Stimulated activated CD4-positive, alpha-beta T cell treated with anti-CD3 and anti-CD28 coated beads, Interleukin-15, amount 100 ng/mL, for 24 hours (primary cell): ENCODE measurements at places on chromosomes 16 and 17.

- no peak for DNase-seq
These were observed 51.0 kb downstream of the BANP start for GRCh38 chr16:88002211-88002610.

DNA sequence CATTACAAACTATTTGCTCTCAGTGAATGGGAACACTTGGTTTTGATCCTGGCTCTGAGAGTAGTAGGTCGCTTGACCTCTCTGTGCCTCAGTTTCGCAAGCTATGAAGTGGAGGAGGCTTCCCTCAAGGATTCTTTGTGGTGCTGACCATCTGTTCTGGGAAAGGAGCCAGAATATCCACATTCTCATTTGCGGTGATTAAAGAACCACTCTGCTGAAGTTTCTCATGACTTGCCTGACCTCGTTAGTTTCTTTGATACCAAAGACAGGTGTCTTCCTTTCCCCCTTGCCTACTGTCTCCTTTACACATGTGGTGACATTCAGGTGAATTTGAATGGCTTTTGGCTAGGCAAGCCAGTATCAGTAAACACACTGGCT lies 116.0 kb downstream of the SNX29 start:
- DNase-seq, result no peak

GRCh38 chr16:74877706-74878105 lies 103.1 kb upstream of the FA2H start:
- no peak for DNase-seq

GRCh38 chr17:80274331-80274730 lies 13.7 kb downstream of the RNF213 start:
- DNase-seq, result no peak

GRCh38 chr16:1584926-1585484 lies 26.9 kb downstream of the IFT140 start:
- no peak for DNase-seq

GRCh38 chr17:46769531-46770438 lies 48.7 kb downstream of the WNT3 start:
- DNase-seq, result peak; percentile 18

- DNase-seq, result peak; percentile 71
These were observed 9.4 kb upstream of the ENGASE start for GRCh38 chr17:79065105-79065670.

- DNase-seq, result no peak
These were observed 950.7 kb upstream of the RBFOX1 start for GRCh38 chr16:6381896-6382295.

DNA sequence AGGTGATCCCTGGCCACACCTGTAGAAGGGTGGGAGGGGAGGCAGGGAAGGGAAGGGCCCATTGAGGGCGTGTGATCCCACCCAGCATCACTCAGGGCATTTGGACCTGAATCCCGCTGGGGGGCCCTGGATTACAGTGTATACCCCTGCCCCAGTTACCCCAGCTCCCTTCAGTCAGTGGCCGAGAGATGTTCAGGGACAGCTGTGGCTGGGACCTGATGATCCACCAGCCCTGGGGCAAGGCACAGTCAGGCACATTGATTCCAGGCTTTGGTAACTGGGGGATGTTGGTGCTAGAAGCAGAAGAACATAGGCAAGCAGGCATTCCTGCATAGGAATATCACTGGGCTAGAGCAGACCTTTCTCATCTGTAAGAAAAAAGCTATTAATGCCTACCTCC lies 170.3 kb downstream of the FOXL1 start:
- DNase-seq, result no peak

DNA sequence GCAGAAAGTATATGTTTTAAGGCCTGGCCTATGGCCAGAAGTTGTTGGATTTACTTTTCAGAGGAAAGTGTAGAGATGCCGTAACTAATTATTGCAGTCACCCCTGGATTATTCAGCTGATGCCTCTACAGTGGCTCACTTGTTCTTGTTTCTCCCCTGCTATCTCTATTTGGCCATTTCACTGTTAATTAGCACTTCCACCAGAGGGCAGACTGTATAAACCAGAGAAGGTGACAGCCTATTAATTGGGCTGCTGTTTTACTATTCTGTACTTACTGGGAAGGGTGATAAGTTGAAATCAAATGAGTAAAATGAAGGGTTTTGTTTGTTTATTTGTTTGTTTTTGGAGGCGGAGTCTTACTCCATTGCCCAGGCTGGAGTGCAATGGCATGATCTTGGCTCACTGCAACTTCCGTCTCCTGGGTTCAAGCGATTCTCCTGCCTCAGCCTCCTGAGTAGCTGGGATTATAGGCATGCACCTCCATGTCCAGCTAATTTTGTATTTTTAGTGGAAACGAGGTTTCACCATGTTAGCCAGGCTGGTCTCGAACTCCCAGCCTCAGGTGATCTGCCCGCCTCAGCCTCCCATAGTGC lies 66.0 kb downstream of the CDK12 start:
- no peak for DNase-seq

DNA sequence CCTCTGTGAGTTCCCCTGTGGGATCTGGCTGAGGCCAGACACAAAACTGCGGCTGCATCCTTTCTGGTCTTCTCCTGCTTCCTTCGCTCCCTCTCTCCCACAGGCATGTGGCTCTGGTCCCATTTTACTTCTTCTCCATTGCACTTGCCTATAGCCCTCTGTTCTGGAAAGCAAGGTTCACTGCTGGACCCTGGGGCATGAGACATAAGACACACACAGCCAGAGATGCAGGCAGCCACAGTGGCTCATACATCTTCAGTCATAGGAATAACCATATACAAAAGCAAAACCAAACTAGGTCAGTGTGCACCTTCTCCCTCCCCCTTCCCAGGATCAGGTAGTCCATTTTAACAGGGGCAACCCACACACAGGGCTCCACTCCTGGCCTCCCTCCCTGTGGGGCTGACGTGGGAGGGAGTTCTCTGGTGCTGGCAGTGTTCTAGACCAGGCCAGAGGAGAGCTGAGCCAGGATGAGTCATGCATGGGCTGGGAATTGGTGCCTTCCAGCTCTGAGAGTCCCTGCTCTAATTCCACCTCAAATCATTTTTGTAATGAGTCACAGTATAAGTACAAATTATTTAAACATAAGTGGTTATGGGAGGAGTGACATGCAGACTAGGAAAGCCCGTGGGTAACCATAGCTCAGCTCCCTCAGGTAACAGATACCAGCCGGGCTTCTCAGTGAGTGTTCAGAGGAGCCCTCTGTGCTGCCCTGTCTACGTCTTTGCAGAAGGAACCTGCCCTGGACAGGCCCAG lies 58.0 kb downstream of the ASIC2 start:
- peak; percentile 32 for DNase-seq

DNA sequence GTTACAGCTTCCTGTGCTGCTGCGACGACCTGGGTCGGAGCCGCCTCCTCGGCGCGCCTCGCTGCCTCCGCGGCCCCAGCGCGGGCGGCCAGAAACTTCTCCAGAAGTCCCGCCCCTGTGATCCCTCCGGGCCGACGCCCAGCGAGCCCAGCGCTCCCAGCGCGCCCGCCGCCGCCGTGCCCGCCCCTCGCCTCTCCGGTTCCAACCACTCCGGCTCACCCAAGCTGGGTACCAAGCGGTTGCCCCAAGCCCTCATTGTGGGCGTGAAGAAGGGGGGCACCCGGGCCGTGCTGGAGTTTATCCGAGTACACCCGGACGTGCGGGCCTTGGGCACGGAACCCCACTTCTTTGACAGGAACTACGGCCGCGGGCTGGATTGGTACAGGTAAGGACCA lies 746 bp downstream of the HS3ST2 start:
- DNase-seq, result peak; percentile 3

DNA sequence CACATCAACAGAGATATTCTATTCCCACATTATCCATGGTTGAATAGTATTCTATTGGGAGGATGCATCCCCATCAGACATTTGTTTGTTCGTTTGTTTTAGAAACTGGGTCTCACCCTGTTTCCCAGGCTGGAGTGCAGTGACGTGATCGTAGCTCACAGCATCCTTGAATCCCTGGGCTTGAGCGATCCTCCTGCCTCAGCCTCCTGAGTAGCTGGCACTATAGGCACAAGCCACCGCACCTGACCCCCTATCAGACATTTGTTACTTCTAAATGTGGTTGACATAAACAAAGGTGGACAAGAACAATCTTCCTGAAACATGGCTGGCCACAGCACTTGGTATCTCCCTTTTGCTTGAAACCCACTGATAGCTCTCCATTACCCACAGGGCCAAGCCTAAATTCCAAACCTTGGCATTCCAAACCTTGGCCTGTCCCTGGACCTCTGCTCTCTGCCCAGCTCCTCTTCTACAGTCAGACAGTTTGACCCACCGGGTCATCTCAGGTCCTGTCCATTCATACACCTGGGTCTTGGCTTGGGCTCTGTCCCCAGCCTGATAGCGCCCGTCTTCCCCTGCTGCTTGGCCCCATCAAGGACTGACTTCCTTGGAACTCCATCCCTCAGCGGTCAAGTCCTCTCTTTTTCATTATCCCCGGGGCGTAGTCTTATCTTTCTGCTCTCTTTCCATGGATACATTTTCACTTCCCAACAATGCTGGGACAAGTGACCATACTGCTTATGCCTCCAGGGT lies 1.5 kb upstream of the PRR29 start:
- no peak for DNase-seq

DNA sequence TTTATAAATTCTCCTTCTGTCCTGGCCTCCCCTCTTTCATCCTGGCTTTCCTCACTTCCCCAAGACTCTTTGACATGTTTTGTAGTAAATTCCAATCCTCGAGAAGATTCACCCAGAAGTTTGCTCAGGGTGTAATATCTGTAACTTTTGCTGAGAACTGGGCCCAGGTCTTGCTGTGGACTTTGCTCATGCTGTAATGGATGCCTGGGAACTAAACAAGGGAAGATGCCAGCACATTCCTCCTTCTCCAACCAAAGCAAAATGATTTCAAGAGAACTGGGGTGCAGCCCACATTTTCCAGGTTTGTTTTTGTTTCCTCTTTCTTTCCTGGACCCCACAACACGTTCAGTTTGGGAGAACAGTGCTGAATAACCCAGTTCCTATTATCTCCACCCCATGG lies 6.6 kb upstream of the SALL1 start:
- no peak for DNase-seq

- no peak for DNase-seq
These were observed 19.9 kb downstream of the POLR3E start for GRCh38 chr16:22317001-22317530.

- no peak for DNase-seq
These were observed 78.5 kb downstream of the ZZEF1 start for GRCh38 chr17:4064366-4064765.

GRCh38 chr17:27498615-27499309 lies 42.5 kb downstream of the KSR1 start:
- no peak for DNase-seq

- peak; percentile 5 for DNase-seq
These were observed 1.3 kb downstream of the SHISA9 start for GRCh38 chr16:12902511-12903372.
